ENCODE measurements at places on chromosomes 6 and 20. TPM values are rescaled to one million over a fixed set of nuclear protein-coding genes. Genes with fewer than 3 reads are reported as not detected.

DNA sequence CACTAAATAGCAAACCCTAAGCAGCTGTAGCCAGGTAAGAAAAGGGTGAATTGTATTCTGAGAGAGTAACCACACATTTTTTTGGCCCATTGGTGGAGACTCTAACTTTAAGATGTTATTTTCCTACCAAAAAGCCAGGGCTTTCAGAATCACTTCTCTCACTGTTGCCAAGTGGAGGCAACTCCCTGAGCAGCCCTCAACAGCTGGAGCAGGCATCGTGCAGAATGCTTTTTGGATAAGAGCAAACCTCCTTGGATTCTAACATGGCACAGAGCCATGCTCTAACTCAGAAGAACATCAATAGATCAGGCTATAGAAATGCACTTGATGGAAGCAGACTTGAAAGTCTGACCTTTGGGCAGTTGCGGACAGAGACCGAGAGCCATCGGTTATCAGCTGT is 722.2 kb upstream of the CHD6 start:
- no peak for DNase-seq

DNA sequence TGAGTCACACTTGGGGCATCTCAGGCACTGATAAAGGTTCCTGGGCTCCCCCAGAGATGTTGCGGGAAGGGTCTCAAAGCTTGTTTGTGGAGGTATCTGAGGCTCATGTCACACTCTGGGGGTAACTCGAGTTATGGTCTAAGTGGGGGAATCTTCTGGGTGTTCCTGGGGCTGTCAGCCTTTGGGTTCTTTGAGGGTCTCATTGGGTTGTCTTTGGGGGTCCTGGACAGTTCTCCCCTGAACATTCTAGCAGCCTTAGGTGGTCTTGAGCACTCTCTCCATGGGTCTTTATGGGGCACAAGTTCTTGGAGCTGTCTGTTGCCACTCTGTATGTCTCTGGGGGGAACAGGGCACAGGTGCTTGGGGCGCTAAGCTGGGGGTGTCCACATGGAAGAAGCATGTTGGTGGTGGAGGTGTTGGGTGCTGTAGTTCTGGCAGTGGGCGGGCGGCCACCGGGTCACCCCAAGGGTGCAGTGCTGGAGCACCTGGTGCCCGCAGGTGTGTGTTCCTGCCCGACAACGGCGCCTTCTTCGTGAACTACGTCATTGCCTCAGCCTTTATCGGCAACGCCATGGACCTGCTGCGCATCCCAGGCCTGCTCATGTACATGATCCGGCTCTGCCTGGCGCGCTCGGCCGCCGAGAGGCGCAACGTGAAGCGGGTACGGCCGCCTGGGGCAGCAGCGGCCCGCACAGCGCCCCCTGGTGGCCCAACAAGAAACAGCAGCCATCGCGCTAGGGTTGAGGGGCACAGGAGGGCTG is 7.1 kb upstream of the CAPN11 start:
- peak; percentile 62 for DNase-seq

DNA sequence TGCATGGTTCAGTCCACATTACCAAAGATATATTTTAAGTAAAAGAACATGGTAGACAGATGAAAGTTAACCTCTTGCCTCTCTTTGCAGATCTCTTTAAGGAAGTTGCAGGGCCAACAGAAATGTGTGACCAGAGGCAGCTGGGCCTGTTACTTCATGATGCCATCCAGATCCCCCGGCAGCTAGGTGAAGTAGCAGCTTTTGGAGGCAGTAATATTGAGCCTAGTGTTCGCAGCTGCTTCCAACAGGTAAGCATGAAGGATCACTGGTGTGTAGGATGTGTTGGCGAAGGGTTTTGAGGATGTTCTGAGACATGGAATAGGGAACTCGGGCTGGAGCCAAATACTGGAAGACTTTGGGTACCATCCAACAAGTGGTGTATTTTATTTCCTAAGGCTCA is 508.6 kb downstream of the UTRN start:
- DNase-seq, result no peak

DNA sequence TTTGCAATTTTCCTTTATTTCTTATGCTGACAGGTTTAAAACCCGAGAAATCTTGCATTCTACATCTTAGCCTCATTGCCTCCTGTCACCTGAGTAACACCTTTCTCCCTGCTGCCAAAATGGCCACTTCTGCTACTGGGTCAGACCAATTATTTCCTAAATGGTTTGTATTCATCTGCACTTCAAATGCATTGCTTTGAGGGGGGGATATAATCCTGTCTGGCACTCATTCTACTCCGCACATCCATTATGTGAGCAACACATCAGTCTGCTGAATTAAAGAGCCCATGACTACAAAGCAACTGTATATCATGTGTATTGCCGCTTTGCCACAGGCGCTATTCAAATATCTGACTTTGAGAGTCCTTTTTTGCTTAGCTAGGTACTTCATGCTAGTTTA is 141.6 kb upstream of the TSHZ2 start:
- no peak for DNase-seq

GRCh38 chr6:138017166-138017757 is 90.0 kb downstream of the PERP start:
- DNase-seq, result no peak

DNA sequence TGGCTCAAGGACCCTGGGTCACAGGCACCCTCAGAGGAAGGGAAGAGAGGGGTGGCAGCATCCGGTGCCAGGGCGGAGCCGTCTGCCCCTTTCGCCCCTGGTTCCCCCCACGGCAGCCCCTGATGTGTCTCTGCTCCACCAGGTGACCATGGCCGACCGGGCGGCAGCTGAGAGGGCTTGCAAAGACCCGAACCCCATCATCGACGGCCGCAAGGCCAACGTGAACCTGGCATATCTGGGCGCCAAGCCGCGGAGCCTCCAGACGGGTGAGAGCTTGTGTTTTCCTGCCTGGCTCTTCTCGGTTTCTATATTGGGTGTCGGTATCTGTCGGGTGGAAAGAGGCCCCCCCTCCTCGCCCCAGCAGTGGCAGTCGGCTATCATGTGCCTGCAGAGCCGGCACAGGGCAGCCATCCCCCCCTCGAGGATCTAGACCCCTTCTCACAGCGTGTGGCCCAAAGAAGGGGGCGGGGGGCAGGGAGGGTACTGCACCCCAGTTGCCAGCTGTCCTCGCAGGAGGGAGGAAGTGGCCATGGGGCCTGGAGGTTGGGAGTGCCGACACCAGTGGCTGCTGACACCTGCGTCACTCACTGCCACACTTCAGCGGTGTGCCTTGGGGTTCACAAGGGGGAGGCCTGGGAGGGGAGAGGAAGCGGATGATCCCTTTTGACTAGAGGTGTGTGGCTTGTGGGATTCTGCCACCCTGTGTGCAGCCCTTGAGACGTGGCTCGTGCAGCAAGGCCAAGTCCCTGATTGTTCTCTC is 1.5 kb downstream of the RBM38 start:
- no peak for DNase-seq

DNA sequence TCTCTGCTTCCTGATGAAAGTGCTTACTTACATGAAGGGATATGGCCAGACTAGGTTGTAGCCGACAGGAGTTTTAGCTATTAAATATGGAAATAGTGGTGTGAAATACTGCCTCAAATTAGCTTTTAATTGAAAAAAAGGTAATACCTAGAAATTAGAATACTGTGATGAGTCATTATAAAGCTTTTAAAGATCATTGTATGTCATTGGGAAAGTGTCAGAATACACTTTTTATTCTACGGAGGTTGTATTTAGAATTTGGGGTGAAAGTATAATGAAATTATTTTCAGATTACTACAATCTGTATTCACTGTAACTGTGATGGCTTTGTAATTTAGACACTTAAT is 2.2 kb downstream of the LOC128125822 start:
- DNase-seq, result no peak

DNA sequence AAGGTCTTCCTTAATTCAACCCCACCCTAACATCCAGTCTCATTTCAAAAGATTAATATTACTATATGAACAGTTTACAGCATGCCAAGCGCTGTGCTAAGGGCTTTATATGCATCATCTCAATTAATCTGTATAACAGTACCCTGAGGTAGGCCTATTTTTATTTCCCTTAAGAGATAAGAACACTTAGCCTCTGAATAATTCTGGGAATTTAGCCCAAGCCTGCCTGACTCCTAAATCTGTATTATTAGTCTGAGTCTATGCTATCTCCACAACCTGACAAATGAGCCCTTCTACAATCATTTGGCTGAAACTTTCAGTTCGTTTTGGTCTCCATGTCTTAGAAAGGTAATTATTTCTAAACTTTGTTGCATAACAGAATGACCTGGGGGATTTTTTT is 77.7 kb upstream of the SAMD5 start:
- DNase-seq, result no peak

GRCh38 chr6:112163295-112164257 is 76.2 kb downstream of the FAM229B start:
- DNase-seq, result peak; percentile 31

DNA sequence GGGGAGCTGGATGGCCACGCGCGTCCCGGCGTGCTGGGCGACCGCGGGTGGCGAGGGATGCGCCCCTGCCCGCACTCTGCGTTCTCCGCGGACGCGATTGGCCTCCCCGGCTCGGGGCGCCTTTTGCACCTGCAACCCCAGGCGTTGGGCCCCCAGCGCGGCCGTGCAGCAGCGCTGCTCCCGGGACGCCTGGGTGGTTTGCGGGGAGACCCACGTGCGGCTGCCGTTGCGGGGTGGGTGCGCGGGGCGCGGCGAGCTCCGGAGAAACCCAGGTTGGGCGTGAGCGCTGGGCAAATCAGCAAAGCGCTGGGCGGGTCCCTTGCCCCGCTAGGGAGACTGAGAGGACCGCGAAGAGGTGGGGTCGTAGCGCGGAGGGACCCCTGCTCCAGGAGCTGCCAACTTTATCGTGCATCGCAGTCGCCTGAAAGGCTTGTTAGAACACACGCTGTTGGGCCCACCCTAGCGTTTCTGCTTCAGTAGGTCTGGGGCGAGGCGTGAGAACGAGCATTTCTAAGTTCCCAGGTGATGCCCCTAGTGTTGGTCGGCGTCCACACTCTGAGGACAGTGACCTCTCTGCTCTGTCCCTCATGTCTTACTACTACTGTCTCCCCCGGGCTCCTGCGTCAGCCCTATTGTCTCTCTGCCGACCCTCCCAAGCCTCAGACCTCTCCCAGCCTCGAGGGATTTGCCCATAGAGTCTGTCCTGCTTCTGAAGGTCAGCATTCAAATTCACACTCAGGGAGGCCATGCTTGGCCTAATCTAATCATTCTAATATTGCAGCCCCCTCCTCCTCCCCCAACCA is 538 bp upstream of the ZFP64 start:
- DNase-seq, result no peak

DNA sequence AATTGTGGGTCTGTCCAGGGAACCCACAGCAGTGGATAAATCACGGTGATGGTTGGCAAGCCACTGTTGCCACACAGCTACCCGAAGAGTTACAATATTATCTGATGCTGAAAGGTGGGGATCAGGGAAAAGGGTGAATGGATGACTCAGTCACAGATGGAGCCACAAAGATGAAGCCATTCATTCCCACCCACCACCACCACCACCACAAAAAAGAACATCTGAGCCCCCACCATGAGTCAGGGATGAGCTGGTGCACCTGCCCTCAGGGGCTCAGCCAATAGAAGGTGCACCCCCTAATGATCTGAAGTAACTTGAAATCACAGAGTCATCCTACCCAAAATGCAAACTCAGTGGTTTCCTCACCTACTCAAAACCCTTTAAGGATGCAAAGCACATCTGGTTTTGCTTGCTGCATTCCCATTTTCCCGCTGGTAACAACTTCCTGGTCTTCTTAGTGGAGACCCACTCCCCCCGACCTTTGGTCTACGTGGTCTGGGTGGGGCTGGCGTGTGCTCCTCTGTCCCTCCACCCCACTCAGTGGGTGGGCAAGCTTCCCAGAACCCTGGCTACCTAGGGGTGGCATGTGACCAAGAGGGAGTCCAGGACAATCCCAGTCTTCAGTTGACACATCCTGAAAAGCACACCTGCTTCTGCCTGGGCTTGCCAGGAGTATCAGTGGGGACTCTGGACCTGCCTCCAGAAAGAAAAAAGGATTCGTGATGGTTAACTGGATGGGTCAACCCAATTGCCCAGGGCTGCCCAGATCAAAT is 125.5 kb downstream of the ANKRD60 start:
- no peak for DNase-seq

- no peak for DNase-seq
Observed at GRCh38 chr6:165266621-165267020, 42.8 kb downstream of the C6orf118 start.

DNA sequence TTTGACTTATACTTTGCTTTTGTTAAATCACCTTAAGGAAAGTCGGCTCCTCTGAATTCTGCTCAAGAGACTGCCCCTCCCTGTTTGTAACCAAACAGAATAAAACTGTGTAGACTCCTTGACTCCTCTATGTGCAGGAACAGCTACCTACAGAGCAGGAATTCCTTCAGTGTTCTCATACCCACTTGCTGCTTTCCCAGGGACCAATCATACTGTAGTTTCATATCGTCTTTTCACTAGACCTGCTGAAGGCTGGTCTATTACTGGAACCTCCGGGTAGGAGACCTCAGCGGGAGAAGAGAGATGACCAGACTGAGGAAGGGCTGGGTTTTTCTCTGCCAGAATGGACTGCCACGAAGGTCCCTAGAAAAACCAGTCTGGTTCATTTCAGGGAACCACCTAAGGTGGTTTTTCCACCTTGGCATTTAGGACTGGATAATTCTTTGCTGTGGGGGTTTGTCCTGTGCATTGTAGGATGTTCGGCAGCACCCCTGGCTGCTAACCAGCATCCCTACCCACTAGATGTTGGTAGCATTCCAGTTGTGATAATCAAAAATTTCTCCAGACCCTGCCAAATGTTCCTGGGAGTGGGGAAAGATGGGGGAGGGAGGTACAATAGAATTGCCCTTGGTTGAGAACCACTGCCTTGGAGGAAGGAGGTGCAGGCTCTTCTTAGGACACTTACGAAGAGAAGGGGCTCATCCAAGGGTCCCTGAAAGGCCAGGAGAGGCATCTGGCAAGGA is 80.5 kb downstream of the DNAAF9 start:
- DNase-seq, result no peak

- no peak for DNase-seq
Observed at GRCh38 chr6:125132058-125132457, 21.5 kb upstream of the TPD52L1 start.

DNA sequence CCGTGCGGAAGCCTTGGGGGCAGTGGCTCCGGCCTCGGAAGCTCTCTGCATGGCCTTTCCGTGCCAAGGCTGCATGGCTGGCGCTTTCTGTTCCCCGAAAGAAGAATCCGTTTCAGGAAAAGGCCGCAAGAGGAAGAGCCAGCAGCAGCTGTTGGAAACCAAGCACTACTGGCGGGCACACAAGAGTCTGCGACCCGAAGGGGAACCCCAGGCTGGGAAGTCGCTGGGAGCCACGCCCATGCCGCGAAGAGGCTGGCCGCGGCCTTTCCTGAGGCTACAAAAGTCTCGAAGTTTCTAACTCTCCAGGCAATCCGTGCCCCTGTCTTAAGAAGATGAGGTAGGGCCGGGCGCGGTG is at the start of gene CGAS:
CGAS (minus strand) TSS at position 191 of the 355 bp plus-strand sequence; CDS start at position 75, 116 bp downstream.
- DNase-seq, result peak; percentile 62

Gene SGK2
- not detected for total RNA-seq

Gene ESF1
- total RNA-seq, result 2.7 TPM

Gene MEP1A
- total RNA-seq, result not detected

Gene C6orf132
- total RNA-seq, result 0.72 TPM

Gene MROH8
- 1.1 TPM for total RNA-seq

Gene ECT2L
- total RNA-seq, result not detected

Gene THEMIS
- under 0.01 TPM for total RNA-seq

Gene CNKSR3
- 15.8 TPM for total RNA-seq

Gene TSBP1
- total RNA-seq, result not detected

Gene MLIP
- total RNA-seq, result not detected

Measured in IMR-90 (cell line).